ENCODE measurements at places on chromosomes 6 and 20.

- no peak for DNase-seq
Measured at GRCh38 chr20:49590163-49591017, 22.5 kb upstream of the PTGIS start.

DNA sequence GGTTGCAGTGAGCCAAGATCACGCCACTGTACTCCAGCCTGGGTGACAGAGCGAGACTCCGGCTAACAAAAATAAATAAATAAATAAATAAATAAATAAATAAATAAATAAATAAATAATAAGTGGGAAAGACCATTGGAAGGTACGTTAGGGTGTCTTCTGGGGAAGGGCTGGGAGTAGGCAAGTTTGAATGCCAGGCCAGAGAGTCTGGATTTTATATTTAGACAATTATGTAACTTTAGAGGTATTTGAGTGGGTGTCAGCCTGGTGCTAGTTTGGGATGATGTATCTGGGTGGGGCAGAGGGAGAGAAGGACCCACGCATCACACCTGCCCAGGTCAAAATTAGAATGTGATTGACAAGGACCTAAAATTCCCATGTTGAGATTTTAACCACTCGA lies 108.5 kb upstream of the PRND start:
- no peak for DNase-seq

- no peak for DNase-seq
Measured at GRCh38 chr6:160305926-160306713, 42.1 kb upstream of the SLC22A3 start.

DNA sequence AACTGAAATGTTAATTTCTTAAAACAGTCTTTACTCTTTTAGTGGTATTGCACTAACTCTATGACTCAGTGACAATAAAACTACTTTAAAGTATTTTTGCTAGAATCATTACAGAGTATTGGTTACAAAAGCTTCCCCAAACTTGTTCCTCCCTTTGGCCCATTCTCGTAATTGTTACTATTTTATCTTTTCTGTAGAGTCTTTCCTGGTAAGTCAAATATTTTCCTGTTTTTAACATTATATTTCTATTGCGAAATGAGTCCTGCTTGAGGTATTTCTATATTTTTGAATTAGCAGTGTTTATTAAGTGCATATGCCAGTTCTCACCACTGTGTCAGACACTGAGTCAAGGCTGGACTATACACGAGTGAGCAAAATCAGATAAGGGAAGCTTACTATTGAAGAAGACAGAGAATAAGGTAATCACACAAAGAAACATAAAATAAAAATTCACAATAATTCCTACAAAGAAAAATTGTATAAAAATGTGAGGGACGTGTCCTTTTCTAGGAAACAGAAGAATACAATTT lies 970.5 kb downstream of the EYS start:
- no peak for DNase-seq

GRCh38 chr6:116922853-116923548 lies 46.0 kb downstream of the RFX6 start:
- DNase-seq, result no peak

DNA sequence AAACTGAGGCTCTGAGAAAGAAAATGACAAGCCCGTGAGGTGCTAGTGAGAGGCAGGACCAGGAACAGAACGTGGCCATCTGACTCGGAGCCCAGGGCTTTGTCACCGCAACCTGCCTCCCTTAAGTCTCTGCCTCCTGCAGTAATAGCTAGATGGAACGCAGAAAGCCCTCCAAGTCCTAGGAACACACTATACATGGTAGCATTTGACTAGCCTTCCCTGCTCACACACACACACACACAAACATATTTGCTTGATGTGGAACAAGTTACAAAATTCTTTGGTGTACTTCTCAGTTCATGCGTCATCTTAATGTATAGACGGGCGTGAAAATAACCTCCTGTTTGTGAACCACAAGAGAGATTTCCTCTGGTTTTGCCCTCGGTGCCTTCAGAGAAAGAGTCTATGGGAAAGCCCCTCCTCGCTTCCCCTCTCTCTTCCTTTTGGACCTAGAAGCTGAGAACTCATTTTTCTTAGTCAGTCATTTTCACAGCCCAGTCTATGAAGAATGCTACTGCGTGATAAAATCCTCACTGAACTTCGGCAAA lies 38.8 kb downstream of the C6orf52 start:
- no peak for DNase-seq

DNA sequence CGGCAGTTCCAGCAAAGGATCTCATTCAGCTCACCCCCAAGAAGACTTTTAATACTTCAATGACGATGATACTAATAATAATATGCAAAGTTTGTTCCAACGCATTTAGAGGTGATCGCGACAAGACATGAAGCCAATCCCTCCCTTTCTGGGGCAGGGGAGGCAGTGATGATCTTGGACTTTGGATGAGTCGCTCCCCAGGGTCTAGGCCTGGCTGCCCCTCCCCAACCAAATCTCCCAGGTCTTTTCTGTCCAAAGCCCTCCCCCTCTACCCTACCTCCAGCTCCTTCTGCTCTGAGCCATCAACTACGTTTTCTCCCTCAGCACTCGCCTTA lies 33.9 kb downstream of the HLA-A start:
- DNase-seq, result no peak

- DNase-seq, result no peak
Measured at GRCh38 chr6:95690328-95690727, 113.0 kb downstream of the MANEA start.

GRCh38 chr6:34062815-34063214 lies 83.1 kb downstream of the GRM4 start:
- DNase-seq, result no peak

- DNase-seq, result no peak
Measured at GRCh38 chr6:13689511-13690256, 22.0 kb downstream of the RANBP9 start.

DNA sequence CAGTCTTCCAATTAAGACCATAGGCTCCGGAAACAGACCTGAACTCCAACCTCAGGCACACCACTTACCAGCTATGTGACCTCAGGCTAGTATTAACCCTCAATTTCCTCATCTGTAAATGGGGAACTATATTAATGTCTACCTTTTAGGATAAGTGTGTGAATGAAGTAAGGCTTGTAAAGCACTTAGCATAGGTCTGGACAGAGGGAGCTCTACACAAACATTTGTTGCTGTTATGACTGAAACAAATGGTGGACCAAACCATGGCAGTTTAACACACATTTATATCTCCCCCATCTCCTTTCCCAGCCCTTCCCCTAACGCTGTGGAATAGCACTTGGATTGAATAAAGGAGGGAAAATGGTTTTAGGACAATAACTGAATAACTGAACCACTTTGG lies 48.7 kb downstream of the TSHZ2 start:
- DNase-seq, result no peak

GRCh38 chr6:13262302-13263230 lies 65.8 kb downstream of the TBC1D7 start:
- DNase-seq, result no peak

GRCh38 chr6:129672341-129672682 lies 37.7 kb downstream of the ARHGAP18 start:
- DNase-seq, result no peak
